Fibroblast of skin of back (primary cell): ENCODE measurements at places on chromosomes 5 and 9.

GRCh38 chr5:125075567-125075966, 329.1 kb upstream of the ZNF608 start:
- no peak for DNase-seq

- peak; percentile 91 for DNase-seq
These were observed 36.7 kb upstream of the TIFAB start for GRCh38 chr5:135488727-135489465.

DNA sequence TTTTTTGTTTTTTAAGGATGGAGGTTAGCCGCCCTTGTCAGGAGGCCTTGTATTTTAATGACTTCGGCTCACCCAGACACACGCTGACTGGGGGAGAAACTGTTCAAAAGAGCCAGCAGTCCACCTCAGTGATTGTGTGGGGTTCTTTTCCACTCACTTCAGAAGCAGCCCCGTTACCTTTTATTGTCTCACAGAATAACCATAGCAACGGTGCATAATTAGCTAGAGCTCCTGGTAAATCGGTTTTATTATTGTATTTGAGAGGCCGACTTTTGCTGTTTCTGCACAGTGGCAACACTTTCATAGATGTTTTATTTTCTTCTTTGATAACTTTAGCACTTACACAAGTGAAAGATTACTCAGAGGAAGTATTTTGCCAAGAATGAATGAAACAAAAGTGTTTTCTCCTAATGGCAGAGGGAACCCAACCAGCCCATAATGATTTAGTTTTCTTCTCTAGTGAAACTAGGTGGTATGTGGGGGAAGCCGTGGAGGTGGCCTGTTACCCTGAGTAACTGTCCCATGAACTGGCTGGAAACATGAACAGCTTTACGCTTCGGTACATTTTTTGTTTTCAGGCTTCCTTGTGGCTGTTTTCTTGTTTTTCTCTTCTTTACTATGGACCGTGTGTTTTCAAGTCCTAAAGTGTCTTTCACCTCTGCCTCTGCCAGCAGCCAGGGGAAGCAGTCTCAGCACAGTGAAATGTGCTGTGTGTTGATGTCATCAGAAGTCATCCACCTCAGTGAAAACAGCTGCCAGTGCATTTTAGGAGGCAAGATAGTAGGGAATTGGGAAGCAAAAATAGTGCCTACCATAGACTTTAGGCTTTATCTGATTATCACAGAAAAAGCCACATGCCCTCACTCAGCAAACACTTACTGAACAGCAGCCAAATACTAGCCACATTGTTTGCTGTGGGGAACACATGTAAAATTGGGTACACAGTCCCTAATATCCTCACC, 414.7 kb downstream of the KDM4C start:
- DNase-seq = no peak

GRCh38 chr5:111299067-111299481, 74.9 kb downstream of the CAMK4 start:
- DNase-seq = no peak

- DNase-seq = peak; percentile 5
These were observed 34.3 kb downstream of the MRPL36 start for GRCh38 chr5:1765141-1765879.

- no peak for DNase-seq
These were observed 131.8 kb downstream of the TAF11L14 start for GRCh38 chr5:17766031-17766430.

- no peak for DNase-seq
These were observed 349.2 kb upstream of the RORB start for GRCh38 chr9:74147906-74148305.

GRCh38 chr9:95065224-95065623, 252.3 kb downstream of the FANCC start:
- DNase-seq = no peak

DNA sequence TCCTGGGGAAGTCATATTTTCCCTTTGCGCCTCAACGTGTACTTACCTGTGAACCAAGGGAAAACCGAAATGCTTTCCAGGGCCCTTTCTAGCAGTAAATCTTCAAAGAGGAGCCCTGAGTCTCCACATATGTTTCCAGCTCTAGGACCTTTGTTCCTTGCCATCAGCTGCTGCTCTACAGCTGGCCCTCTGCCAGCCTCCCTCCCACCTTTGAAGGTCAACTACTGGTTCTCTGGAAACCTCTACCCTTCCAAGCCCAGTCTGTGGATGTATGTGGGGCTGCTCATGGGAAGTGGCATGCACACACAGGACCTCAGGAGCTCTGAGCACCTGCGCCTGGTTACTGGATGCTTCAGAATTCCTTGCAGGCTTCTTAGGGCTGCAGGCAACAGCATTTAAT, 117.2 kb downstream of the PSD2 start:
- no peak for DNase-seq

GRCh38 chr9:123482295-123482968, 126.4 kb downstream of the CRB2 start:
- no peak for DNase-seq

DNA sequence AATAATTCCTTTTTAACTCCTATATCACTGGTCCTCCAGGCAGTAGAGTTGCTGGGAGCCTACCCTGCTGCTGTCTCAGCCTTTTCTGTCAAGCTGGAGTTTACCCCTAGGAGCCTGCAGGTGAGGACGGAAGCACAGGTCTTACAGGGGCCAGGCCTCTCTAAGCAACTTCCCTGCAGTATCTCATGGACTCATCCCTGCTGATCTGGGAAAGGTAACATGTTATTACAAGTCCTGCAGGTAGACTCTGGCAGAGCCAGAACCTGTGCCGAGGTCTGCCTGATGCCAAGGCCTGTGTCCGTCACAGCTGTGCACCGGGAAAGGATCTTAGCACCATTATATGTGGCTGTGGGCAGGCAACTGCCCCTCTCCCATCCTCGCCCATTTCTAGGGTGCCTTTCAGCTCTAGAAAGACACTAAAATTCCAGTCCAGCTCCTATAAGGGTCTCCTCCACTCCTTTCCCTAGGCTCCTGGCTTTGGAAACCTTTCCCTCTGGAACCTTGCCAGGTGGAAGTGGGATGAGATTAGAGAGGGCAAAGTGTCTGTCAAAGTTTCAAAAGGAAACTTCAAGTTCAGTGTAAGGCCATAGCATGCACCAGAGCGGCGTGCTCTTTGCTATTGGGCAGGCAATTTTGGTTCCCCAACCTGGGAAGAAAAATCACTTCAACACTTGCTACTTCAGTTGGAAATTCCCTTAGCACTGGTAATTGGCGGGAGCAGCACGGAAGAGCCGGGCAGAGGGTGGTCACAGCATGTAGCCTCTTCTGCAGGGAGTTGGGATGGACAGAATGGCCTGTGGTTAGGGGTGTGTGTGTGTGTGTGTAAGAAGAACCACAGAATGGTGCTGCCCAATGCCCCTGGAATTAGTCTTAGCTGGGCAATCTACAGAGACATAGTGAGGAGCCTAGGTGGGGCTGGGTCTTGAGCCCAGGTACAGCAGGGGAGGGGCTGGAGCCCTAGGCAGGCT, 17.5 kb downstream of the TMEM171 start:
- no peak for DNase-seq

GRCh38 chr9:84871983-84872382, 202.5 kb downstream of the NTRK2 start:
- no peak for DNase-seq

- no peak for DNase-seq
These were observed 24.9 kb downstream of the FRMPD1 start for GRCh38 chr9:37675661-37676060.

DNA sequence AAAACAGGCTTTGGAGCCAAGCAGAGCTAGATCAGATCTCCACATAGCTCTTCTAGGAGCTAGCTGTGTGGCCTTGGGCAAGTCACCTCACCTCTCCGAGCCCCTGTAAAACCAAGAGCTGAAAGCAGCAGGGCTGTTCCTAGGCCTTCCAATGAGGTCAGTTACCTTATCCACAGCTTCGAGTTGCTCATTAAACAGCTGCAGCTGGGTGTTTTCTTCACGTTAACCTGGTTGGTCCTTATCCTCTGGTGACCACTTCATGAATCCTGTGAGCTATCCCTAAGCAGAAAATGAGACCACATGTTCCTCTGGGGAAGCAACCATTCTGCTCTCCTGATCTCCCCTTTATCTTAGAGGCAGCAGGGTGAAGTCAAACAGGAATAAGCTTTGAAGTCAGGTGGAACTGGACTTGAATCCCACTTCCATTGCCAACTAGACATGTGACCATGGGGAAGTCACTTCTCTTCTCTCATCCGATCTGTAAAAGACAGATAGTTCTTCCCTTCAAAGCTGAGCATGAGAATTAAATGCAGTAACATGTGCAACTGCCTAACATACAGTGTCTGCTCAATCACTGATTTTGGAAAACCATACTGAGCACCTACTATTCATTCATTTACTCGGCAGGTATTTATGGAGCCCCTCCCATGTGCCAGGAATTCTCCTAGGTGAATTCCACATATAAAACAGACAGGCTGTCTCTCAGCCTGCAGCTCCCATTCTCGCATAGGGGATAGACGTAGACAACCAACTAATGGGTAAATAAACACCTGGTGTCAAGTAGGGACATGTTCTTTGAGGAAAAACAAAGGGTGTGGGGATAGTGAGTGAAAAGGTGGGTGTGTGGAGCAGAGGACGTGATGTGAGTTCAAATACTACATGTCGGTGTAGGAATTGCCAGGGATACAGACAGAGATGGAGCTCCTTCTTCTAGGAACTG, 111.7 kb upstream of the BOD1 start:
- DNase-seq = no peak

DNA sequence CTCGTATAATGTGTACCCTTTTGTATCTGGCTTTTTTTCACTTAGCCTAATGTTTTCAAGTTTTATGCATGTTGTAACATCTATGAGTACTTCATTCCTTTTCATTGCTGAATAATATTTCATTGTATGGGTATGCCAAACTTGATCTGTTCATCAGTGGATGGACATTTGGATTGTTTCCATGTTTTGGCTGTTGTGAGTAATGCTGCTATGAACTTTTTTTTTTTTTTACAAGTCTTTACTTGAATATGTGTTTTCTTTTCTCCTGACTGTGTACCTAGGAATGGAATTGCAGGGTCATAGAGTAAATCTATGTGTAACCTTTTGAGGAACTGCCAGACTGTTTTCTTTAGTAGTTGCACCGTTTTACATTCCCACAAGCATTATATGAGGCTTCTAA, 52.4 kb downstream of the MTREX start:
- peak; percentile 29 for DNase-seq

DNA sequence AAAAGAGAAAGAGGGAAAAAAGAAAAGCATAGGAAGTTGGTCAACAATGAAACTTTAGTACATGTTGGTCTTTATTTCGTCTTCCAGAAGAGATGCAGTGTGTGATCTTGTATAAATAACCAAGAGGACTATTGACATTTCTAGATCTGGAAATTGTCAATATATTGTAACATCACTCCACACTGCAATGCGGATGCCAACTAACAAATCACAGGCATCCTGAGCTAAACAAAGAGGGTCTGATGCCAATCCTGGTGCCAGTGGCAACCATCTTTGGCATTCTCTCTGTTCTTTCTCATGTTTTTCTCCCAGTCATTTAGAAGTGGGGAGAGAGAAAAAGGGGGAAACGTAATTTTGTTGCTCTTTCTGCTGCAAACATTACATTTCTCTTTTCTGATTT, 9.7 kb downstream of the NFIB start:
- no peak for DNase-seq

DNA sequence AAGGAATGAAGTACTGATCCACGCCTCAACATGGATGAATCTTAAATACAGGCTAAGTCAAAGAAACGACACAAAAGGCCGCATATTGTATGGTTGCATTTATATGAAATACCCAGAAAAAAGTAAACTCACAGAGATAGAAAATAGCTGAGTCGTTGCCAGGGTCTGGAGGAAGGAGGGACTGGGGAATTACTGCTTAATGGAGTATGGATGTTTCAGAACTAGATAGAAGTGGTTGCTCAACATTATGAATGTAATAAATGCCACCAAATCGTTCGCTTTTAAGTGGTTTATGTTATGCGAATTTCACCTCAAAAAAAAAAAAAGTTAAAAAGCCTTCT, 784 bp upstream of the MSANTD3 start:
- no peak for DNase-seq

- no peak for DNase-seq
These were observed 3.7 kb upstream of the EGFL7 start for GRCh38 chr9:136658849-136659535.

DNA sequence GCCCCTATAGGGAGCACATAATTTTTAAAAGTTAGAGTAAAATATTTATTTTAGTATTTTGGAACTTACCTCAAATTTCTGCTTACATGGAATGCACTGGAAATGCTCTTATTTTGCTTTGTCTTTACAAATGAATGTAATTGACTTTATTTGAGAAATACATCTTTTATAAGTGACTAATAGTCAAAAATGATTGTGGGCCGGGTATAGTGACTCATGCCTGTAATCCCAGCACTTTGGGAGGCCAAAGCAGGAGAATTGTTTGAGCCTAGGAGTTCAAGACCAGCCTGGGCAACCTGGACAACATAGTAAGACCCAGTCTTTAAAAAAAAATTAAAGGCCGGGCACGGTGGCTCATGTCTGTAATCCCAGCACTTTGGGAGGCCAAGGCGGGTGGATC, 5.8 kb downstream of the HMGCR start:
- peak; percentile 25 for DNase-seq

DNA sequence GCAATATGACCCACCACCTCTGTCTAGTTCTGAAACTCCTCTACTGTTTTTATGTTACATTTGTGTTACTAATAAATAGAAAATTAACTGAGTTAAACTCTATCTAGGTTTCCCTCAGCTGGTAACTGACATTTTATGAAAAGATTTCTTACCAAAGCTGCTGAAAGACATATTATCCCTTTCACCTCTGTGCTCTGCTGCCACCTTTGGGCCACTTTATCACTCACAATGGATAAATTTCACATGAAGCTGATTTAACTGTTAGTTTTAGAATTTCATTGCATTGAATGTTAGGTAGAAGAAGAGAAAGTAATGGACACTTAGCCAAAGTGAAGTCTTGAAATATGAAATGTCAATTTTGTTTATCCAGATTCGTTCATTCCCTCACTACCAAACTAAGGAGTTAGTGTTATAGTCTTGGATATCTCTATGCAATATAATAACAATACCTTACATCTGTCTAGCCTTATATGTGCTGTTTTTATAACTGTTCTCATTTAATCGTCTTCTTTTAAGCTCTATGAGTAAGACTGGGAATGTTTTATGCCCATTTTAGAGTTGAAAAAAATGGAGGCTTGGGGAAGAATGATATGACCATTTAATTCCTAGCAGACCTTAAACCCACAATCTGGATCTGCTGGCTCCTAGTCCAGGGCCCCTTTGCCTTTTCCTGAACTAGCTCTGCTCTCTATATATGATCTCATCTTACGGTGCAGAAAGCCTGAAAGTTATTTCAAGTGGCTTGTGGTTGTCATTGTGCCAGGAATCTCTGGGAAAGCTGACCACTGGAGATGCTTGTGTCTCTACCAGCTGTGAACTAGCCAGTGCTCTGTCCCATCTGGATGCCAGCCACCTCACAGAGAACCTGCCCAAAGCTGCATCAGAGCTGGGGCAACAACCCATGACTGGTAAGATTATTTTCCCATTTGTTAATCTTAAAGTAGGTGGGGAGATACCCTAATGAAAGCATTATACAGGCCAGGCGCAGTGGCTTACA, 97.1 kb downstream of the GOLPH3 start:
- DNase-seq = peak; percentile 55

- DNase-seq = no peak
These were observed 28.5 kb downstream of the TBC1D2 start for GRCh38 chr9:98226957-98227356.

DNA sequence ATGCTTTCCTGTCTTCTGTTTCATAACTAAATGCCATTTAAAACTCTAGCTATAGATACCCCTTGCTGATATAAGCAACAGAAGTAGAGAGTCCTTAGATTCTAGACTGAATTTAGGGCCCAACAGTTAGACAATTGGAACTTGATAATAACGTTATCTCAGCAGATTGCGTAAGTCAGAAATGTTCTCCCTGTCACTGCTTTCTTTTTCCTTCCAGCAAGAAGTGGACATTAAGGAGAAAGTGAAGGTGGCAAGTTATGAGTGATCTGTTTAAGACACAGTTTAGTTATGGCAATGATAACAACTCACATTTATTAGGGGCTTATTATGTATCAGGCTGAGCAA, 6.9 kb upstream of the GLIS3 start:
- DNase-seq = no peak
